Activated T-cell treated with anti-CD3 and anti-CD28 coated beads, Interleukin-2, amount 50 U/mL, for 72 hours (primary cell): ENCODE measurements at places on chromosomes 12 and 14. TPM values are rescaled to one million over a fixed set of nuclear protein-coding genes. Genes with fewer than 3 reads are reported as not detected.
A peak's percentile ranks its signal among the peaks of the same experiment; 100 is the strongest.

DNA sequence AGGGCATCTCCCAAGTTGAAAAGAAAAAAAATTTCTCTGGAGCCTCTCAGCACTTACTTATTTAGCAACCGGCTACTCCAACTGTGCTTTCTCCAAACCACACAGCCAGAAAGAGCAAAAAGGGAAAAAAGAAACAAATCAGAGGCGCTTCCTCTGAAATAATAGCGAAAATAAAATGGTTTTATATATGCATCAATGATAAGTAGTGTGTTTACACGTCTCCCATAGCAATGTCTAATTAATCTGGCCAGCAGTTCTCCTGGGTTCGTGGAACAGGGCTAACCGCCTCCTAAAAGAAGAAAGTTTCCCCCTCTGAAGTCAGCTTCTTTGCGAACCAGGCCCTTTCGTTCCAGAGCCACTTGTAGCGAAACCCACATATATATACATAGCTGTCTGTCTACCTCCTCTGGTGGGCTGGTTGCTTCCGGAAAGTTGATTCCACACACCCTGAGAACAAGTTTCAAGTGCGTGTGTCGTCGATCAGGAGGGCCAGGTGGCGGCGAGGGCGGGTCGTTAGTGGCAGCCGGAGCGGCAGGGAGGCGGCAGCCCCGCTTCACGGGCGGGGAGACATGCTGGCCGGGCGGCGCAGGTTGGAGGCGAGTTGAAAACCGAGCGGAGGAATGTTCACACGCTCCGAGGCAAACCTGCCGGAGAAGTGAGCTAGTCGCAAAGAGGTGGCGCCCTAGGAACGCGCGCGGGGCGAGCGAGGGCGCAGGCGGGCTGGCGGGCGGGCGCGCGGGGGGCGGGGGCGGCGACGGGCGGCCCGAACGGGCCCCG is 2.7 kb downstream of the PTHLH start:
- DNase-seq: peak; percentile 60

DNA sequence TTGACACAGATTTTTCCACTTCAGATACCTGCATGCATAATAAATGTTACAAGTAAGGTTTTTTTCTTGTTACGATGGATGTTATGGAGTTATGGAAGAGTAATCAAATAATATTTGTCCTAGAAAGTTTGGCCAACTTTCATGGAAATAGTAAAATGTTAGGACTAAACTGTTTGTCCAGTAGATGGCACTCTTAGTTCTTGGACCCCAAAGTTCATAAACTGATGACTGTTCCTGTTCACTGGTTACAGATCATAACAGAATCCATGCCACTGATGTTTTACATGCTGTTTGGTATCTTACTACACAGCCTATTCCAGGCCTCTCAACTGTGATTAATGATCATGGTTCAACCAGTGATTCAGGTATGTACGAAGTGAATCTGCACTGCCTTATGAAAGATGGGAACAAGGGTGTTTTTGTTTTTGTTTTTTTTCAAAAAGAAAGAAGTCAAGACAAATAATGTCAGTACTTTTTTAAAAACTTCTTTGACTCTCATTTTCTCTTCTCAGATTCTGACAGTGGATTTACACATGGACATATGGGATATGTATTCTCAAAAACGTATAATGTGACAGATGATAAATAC is 48.8 kb upstream of the SLCO1C1 start:
- DNase-seq: no peak

- DNase-seq: no peak
These were observed 36.2 kb upstream of the SOCS2 start for GRCh38 chr12:93536111-93536765.

- DNase-seq: peak; percentile 78
These were observed 161.3 kb upstream of the IFNG-AS1 start for GRCh38 chr12:67827820-67828383.

DNA sequence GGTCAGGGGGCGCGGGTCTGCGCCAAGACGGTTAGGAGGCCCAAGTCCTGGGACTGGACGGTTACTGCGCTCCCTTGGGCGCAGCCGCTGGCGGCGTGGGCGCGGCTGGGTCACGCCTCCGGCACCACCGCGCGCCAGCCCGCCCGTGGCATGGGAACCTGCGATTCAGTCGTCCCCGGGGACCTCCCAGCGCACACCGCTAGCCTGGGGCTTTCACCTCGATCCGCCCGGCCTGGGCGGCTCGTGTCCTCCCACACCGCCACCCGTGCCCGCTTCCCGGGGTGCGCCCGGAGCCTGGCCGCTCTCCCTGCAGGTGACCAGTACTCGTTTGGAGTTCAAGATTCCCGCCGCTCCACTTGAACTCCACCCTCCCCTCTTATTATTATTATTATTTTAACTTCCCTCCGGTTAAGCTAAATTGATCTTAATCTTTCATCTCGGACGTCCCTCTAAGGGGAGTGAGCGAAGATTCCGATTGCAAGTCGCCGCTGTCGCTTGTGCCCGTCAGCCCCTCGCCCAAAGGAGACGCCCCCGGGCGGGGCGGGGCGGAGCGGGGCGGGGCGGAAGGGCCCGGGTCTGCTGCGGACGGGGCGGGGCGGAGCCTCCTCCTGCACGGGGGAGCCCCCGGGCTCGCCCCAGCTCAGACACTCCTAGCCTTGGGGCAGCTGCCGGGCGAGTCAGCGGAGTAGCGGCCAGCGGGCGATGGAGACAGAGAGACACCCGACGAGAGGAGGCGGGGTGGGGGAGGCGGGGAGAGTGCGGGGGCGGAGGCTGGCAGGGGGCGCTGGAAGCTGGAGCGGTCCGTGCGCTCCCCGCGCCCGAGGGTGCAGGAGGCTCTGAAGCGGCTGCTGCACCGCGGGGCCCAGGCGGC is at the start of gene KCNMB4:
KCNMB4 (plus strand) TSS at position 643 of the 871 bp plus-strand sequence. CDS start 445 bp downstream, outside the sequence.
- DNase-seq: peak; percentile 86

- no peak for DNase-seq
These were observed 74.3 kb upstream of the PLEKHG7 start for GRCh38 chr12:92628476-92628875.

NAV3 gene
- total RNA-seq: not detected

NINJ2 gene
- total RNA-seq: 3.0 TPM
